ENCODE measurements at places on chromosomes 16 and 17.

DNA sequence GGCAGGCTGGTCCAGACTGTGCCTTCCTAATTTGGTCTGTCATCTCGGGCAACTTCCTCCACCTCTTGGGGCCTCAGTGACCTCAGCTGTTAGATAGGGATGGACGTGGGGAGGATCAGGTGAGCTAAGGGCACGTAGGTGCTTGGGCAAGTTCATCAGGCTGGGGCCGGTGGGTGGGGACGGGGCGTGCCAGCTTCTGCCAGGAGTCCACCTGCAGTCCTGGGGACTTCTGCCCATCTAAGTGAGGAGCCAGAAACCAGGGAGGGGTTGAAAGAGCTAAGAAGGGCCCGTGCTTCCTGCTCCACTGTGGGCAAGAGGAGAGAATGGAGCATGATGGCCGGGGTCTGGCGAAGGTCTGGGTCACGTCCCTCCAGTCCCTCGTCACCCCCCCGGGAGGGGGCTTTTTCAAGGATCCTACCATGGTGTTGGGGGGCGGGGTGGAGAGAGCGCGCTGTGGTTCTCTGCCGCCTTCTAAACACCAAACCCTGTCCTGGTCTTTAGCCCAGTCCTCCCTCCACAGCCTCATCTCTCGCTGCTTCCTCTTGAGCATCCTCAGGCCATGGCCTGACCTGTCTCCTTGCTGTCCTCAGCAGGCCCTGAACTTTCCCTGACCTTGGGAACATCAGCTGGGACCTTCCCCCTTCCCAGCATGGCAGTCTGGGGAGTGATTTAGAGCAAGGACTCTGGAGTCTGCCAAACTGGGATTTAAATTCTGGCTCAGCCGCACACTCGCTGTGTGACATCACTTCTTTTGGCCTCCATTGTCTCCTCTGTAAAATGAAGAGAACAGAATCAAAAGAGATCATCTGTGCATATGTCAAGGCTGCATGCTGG, 21.6 kb downstream of the SPNS2 start:
- no peak for DNase-seq

DNA sequence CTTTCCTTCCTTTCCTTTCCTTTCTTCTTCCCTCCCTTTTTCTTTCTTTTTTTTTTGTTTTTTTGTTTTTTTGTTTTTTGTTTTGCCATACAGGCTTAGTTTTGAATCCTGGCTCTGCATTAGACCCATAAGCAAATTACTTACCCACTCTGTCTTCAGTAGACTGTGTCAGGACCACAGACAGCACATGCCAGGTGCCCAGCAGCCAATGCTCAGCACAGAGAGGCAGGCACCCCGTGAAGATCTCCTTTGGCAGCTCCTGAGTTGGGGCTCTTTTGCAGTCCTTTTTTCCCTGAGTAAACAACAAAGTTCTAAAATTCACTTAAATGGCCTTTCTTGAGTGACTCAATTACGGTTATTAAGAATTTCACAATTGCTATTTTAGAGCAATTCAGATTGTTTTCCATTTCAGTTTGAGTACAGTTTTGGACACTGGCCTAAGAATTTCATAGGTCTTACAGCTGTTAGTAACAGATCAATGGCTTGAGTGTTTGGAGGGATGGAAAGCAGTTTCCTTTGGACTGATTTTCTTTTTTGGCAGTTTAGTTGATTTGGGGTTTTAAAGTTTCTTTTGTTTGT, 26.2 kb upstream of the SLC5A11 start:
- DNase-seq: no peak

DNA sequence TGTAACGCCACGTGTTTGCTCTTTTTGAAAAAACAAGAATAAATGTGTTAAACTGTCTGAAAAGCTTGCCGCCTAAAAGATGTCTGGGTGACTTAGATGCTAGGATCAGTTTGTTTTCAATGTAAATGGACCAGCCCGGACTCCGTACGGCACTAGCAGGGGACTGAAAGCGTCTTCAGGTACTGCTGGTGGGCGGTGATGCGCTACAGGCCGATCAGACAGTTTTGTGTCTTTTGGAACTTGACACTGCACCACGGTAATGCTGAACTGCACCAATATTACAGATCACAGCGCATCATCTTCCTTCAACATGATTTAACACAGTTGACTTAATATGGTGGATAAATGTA, 727 bp upstream of the MBTPS1 start:
- DNase-seq: no peak

GRCh38 chr17:39640591-39641031, 3.7 kb downstream of the STARD3 start:
- DNase-seq: no peak

DNA sequence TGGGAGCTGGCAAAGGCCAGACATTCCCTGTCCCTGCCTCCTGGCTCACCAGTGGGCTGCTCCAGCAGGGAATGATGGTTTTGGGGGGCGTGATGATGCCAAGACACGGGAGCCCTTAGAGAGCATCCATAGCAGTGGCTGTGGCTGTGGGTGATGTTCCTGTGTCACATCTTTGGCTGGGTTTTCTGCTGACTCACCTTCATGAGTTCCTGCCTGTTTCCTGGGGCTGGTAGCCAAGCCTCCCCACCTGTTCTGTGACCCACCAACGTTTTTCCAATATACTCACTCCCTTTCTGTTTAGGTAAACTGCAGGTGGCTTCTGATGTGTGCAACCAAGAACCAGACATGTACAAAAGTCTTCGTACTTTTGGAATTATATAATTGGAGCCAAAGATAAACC, 16.5 kb upstream of the NF1 start:
- no peak for DNase-seq

DNA sequence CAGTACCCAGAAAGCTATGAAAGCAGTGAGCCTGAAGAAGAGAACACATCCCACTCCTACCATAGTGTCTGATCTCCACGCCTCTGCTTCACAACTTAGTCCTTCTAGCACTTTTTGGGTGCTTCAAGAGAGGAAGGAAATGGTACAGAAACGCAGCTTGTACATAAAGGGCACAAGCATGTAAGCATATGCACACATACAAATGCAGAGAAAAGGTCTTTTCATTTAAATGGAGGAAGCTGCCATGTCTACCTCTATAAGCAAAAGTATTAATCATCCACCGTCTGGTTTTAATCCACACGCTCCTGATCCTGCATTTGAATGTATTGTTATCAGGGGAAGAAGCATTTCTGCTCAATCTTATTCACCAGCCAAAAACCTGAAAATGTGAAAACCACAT, 100.7 kb downstream of the HIC1 start:
- no peak for DNase-seq

- DNase-seq: no peak
Measured at GRCh38 chr17:75764711-75765421, at the start of gene GALK1. TSS of gene GALK1 (minus strand) at chr17:75765192. CDS start at chr17:75765136, 56 bp downstream.

DNA sequence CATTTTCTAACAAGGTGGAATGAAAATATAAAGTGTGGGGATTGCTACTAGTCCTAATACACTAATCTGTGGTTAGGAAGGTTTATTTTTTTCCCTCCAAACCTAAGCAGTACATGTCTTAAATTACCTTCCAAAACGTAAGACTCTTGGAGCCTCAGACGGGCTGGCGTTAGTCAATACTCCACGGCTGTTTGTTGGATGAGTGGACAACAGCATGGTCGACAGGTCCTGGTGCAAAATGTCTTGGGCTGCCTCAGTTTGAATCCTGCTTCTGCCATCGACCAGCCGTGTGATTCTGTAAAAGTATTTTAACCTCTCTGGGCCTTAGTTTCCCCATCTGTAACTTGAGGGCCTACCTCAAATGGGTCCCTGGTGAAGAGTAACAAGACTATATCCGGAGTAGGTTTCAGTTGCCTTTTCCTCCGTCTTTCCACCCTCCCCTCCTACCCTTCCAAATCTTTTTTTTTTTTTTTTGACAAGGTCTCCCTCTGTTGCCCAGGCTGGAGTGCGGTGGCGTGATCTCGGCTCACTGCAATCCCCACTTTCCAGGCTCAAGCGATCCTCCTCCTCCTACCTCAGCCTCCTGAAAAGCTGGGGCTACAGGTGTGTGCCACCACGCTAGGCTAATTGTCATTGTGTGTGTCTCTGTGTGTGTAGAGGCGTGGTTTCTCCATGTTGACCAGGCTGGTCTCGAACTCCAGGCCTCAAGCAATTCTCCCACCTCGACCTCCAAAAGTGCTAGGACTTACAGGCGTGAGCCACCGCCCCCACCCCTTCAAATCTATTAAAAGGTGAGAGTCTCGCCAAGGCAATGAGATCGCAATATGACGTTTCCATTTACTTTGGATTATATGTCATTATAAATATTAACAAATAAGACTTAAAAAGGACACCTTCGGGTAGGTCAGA, 5.8 kb downstream of the SCGB1C2 start:
- no peak for DNase-seq
